Thoracic aorta (tissue), 2 donors: ENCODE measurements at places on chromosomes 6 and 20. TPM values are rescaled to one million over a fixed set of nuclear protein-coding genes. Genes with fewer than 3 reads are reported as not detected.

TBX18 gene
- 53.5 TPM for total RNA-seq

MYMX gene
- total RNA-seq, result not detected

ATRN gene
- 32.9 TPM for total RNA-seq

MYCT1 gene
- total RNA-seq, result 7.2 TPM

EYS gene
- total RNA-seq, result not detected

MMP24 gene
- total RNA-seq, result 0.71 TPM

SLC22A7 gene
- not detected for total RNA-seq

BTN1A1 gene
- not detected for total RNA-seq

FAM162B gene
- total RNA-seq, result not detected

DEFB132 gene
- total RNA-seq, result not detected

PEX3 gene
- 16.2 TPM for total RNA-seq

ACTL10 gene
- 2.6 TPM for total RNA-seq

SOBP gene
- 11.1 TPM for total RNA-seq

TMEM74B gene
- not detected for total RNA-seq

CDH26 gene
- total RNA-seq, result 2.5 TPM

DUSP15 gene
- total RNA-seq, result 5.6 TPM

PDYN gene
- not detected for total RNA-seq

SMLR1 gene
- total RNA-seq, result not detected

CYP39A1 gene
- 1.1 TPM for total RNA-seq

NKX2-4 gene
- not detected for total RNA-seq

WFDC13 gene
- total RNA-seq, result not detected

STX11 gene
- total RNA-seq, result 12.1 TPM

OPN5 gene
- total RNA-seq, result not detected

DOK5 gene
- 21.7 TPM for total RNA-seq

TOX2 gene
- total RNA-seq, result 14.6 TPM

TUBB2A gene
- 70.4 TPM for total RNA-seq

PNLDC1 gene
- total RNA-seq, result not detected

MOXD1 gene
- total RNA-seq, result 17.3 TPM

BNIP5 gene
- not detected for total RNA-seq
